ENCODE measurements at places on chromosomes 11 and 22. TPM values are rescaled to one million over a fixed set of nuclear protein-coding genes. Genes with fewer than 3 reads are reported as not detected.

The CYTH4 gene
- 44.9 TPM for total RNA-seq

DNA sequence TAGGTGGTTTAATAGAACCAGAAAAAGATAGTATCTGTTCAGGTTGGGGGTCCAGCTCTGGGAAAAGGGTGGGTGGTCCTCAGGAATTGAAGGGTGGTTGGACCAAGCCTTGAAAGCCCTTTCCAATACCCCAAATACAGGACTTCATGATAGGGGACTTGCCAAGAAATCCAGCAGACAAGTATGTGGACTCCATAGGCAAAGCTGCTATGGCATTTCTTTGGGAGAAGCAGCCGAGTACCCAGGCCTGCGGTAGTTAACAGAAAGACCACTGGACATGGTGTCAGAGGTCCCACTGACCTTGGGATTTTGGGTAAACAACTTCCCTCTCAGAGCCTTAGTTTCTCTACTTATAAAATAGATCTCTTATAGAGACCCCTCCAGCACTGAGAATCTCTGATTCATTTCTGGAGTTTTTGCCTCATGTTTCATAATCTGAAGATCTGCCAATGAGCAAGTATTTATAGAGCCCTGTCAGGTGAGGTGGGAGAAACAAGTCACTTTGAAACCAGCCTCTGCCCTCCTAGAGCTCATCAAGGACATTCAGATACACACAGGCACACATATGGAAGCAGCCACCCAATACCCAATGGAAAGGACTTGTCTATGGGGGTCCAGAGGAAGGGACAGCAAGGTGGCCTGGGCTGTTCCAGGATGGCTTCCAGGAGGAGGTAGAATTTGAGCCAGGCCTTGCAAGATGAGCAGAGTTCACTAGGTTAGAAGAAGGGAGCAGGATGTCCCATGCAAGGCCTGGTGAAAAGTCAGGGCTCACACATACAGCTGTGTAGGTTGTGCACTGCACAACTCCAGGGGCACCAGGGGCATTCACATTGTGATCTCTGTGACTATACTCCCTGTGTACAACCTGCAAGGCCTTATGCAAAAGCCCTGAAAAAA, 31.0 kb upstream of the ACCSL start:
- peaks cover 2% of the 10 kb centered on the region for H3K4me1 ChIP-seq
- no peak overlapping the region for H3K27ac ChIP-seq
- no peak for DNase-seq
- H3K27me3 ChIP-seq = peaks cover 22% of the 10 kb centered on the region
- no peak overlapping the region for H3K4me3 ChIP-seq
- H3K36me3 ChIP-seq = no peaks in the 10 kb centered on the region

DNA sequence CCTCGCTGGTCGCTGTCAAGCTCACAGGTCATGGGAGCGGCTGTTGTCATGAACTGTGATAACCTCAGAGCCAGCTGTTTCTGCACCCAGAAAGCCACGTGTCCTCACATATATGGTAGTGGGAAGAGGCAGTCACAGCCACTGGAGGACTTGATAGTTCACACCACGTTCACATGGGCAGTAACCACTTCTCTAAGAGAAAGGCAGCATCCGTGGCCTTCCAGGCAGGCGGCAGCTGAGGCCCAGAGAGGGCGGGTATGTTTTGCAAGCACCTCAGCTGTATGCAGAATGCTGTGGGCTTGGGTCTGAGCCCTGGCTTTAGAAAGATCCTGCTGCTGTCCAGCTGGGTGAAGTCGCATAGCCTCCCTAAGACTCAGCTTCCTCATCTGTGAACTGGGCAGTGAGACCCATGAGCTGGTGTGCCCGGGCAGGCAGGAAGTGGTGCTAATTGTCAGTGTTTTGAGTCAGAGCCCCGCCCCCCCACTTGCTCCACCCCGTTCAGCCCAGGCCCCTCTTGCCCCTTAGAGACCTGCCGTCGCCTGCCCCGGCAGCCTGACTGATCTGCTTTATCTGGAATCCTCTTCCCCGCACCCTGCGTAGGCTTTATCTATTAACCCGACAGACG, 13.3 kb downstream of the TTC38 start:
- H3K4me3 ChIP-seq = no peak overlapping the region
- no peaks in the 10 kb centered on the region for H3K27me3 ChIP-seq
- H3K4me1 ChIP-seq = no peaks in the 10 kb centered on the region
- H3K27ac ChIP-seq = no peak overlapping the region
- DNase-seq = no peak
- peaks cover 29% of the 10 kb centered on the region for H3K36me3 ChIP-seq

The MPZL3 gene
- 64.6 TPM for total RNA-seq

The OR8G5 gene
- not detected for total RNA-seq

DNA sequence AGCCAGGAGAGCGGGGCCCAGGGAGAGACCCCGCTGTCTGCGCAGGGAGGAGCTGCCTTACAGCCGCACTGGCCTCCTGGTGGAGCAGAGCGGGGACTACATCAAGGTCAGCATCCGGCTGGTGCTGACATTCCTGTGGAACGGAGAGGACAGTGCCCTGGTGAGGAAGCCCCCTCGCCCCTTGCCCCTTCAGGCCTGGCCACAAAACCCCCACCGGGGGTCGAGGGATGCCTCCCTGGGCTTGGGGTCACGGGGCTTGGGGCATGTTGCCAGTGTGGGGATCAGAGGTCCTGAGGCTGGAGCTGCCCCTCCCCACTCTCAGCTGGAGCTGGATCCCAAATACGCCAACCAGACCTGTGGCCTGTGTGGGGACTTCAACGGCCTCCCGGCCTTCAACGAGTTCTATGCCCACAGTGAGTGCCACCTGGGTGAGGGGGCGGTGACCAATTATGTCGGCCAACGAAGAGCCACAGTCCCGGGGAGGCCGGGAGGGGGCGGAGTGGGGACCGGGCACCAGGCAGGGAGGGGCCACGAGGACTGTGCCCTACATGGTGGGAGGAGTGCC, 4.2 kb downstream of the MUC5B start:
- DNase-seq = no peak
- H3K36me3 ChIP-seq = no peaks in the 10 kb centered on the region
- no peak overlapping the region for H3K4me3 ChIP-seq

DNA sequence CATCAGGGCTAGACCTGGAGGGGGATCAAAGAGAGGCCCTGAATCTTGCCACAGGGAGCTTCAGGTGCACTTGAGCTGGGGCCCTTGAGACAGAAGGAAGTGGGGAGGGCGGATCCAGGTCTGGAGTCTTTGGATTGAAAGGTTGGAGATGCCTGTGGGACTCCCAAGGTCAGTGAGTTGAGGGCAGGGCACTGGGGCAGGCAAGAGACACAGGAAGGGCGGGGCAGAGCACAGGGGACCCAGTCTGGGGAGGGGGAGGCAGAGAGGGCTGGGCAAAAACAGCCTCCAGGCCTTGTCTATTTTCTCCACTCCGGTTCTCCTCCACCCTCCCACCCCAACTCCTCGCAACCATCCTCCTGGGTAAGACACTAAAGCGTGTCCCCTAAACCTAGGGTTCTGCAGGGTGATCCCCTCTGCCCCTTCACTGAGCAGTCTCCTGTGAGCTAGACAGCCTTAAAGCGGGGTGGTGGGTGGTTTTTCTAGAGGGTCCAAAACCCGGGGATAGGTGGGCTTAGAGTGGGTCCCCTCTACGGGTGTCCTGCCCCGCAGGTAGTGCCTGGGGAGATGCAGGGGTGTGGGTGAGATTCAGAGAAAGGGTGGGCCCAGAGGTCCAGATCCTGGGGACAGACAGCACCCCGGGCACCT, 38.6 kb upstream of the CELSR1 start:
- peak overlapping the region; percentile 92 for H3K27ac ChIP-seq
- peak overlapping the region; percentile 83 for H3K4me3 ChIP-seq
- DNase-seq = peak; percentile 64
- H3K4me1 ChIP-seq = peaks cover 39% of the 10 kb centered on the region
- H3K27me3 ChIP-seq = no peaks in the 10 kb centered on the region

DNA sequence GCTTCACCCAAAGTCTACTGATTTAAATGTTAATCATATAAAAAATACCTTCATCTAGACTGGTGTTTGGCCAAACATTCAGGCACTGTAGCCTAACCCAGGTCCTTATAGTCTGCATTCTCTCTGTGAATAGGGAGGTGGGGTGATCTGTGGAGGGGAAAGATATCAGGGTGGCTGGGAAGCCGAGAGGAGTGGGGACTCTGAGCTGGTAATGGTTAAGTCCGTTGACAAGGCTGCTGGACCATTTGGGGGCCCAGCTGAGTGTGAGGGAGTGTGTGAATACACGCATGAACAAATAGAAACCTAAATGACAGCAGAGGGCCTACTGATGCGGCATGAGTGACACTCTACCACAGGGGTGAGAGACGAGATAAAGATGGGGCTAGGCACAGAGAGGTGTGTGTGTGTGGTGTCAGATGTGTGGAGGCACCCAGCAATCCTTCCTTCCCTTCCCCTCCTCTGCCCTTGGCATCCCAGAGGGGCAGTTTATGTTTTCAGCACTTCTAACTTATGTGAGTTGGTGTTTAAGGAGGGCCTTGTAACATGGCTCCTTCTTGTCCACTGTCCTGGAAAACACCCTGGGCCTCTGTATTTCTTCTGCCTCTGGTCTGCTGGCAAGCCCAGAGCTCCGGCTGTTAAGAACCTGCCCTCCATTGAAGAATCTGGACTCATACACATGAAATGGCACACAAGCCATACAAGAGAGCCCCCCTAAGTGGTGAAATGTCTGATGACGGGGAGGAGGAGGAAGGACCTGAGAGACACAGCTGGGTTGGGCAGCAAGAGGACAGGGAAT, 249.1 kb upstream of the TBCEL start:
- DNase-seq = no peak
- H3K27me3 ChIP-seq = peaks cover 5% of the 10 kb centered on the region
- H3K27ac ChIP-seq = no peak overlapping the region
- H3K4me3 ChIP-seq = no peak overlapping the region
- no peaks in the 10 kb centered on the region for H3K4me1 ChIP-seq
- H3K36me3 ChIP-seq = no peaks in the 10 kb centered on the region

DNA sequence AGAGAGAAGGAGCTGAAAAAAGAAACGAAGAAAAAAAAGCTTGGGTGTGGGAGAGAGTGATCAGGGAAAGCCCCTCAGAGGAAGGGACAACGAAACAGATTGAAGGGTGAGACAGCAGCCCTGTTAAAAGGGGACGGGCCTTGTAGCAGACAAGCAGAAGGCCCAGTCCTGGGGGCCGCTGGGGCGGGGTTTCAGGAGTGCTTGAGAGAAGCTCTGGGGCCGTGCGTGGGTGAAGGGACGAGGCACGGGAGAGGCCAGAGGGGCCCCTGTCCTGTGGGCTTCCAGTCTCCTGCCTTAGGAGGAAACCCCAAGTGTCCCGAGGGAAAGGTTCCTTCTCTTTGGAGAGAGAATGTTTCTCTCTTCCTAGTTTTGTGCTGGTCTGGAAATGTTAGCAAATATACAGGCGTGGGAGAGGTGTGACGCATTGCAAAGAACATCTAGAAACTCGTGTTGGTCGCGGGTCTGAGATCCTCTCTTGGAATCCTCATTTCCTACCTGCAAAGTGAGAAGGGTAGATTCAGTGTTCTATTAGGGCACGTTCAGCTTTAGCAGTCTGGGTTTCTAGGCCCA, 28.6 kb downstream of the ADAMTS15 start:
- H3K4me3 ChIP-seq = no peak overlapping the region
- H3K36me3 ChIP-seq = no peaks in the 10 kb centered on the region
- no peak for DNase-seq
- no peaks in the 10 kb centered on the region for H3K4me1 ChIP-seq
- peaks cover 3% of the 10 kb centered on the region for H3K27me3 ChIP-seq

The AQP11 gene
- total RNA-seq = 0.38 TPM

The PIWIL4 gene
- 0.65 TPM for total RNA-seq

The FOXRED2 gene
- total RNA-seq = 25.4 TPM

DNA sequence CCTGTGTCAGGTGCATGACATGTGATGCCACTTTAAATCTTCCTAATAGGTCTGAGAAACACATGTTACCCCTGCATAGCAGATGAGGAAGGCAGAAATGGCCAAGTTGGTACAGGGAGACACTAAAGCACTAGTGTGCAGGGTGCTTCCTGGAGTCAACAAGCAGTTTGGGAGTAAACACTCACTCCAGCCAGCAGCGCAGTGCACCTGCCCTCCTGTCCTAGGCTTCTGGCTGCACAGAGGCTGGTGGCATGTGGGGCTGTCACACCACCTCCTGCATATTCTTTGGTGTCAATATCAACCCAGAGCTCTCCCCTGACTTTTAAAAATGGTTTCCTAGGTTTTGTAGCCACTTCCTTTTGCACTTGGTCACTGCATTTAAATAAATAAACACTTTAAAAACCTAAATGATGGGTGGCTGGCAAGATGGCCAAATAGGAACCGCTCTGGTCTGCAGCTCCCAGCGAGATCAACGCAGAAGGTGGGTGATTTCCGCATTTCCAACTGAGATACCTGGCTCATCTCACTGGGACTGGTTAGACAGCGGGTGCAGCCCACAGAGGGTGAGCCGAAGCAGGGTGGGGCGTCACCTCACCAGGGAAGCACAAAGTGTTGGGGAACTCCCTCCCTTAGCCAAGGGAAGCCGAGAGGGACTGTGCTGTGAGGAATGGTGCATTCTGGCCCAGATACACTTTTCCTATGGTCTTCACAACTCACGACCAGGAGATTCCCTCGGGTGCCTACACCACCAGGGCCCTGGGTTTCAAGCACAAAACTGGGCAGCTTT, 33.5 kb downstream of the GAB4 start:
- peaks cover 6% of the 10 kb centered on the region for H3K4me1 ChIP-seq
- DNase-seq = peak; percentile 45
- H3K27me3 ChIP-seq = peaks cover 12% of the 10 kb centered on the region
- H3K4me3 ChIP-seq = no peak overlapping the region
- no peak overlapping the region for H3K27ac ChIP-seq

DNA sequence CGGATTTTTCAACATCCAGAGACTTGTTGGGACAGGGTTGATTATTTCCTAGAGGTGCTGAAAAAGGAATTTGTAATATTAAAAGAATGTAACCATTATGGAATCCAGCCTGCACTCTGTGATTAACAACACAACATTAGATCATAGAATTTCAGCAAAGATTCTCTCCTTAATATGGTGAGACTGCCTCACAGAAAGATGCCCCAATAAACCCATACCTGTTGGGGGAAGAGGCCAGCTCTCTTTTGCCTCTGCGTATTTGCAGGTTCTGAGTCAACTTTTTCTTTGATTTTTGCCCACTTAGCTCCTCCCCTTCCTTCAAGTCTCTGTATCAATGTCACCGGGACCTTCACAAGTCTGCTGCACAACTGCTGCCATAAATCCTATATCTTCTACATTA, 12.4 kb upstream of the MTMR3 start:
- no peaks in the 10 kb centered on the region for H3K36me3 ChIP-seq
- peaks cover 23% of the 10 kb centered on the region for H3K27me3 ChIP-seq
- peaks cover 3% of the 10 kb centered on the region for H3K4me1 ChIP-seq
- DNase-seq = no peak
- H3K27ac ChIP-seq = no peak overlapping the region

DNA sequence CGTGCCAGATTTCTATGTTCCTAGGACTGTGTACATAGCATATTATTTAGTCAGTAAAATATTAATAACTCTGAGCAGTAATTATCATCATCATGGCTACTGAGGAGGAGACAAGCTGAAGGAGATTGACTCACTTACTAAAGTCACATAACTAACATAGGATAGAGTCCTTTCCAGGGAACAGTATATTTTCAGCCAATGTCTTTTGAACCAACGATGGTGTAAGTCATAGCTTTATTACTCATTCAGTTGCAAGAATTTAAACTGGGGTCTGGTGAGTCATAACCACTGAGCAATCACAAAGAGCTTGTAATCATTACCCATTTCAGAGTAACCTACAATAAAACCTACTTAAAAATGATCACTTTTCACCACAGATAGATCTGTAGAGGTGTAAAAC, 1564.8 kb upstream of the TENM4 start:
- no peaks in the 10 kb centered on the region for H3K4me1 ChIP-seq
- H3K36me3 ChIP-seq = no peaks in the 10 kb centered on the region
- no peak overlapping the region for H3K27ac ChIP-seq
- H3K27me3 ChIP-seq = no peaks in the 10 kb centered on the region

The ABCC8 gene
- not detected for total RNA-seq
